ENCODE measurements at places on chromosomes 5 and 9.

DNA sequence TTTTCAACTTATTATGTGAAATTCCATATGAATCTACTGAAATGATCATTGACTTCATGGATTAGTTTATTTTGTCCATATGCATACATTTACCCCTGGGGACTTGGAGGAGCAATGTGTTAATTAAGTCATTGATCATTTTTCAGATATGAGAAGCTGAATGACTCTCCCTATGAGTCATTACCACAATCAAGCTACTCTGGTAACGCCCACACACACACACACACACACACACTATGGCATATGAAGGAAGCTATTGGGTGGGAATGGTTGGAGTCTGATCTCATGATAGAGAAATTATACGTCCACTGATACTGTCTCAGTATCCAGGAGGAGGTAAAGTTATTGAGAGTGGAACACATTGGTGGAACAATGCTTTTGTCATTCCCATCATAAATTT is 528.9 kb downstream of the AGTPBP1 start:
- DNase-seq = no peak

DNA sequence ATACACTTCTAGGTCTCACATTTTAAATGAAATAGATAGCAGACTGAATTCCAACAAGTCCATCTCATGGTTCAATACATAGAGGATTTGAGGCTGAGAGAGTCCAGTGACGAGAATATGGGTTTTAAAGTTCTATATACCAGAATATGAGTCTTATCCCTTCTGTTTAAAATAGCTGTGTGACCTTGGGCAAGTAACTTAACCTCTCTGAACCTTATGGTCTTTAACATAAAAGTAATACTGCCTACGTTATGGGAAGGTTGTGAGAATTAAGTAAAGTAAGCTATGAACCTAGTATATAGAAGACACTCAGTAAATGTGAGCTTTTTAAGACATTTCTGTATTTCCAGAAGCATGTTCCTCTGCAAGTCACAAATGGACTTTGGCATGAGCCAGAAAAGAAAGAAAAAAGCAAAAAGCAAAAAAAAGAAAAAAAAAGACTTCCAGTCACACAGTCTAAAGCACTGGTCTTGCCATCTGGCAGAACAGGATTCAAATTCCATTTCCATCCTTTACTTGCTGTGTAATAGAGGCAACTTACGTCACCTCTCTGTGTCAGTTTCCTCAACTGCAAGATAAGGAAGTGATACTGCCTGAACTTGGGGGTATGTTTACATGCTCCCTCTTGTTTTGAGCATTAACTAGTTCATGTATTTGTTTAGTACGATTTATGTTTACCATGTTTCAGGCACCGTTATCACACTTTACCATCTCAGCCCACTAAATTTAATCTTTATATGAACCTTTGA is 248.2 kb downstream of the TRIM32 start:
- no peak for DNase-seq

GRCh38 chr5:143449772-143450171 is 46.3 kb upstream of the NR3C1 start:
- DNase-seq = no peak

DNA sequence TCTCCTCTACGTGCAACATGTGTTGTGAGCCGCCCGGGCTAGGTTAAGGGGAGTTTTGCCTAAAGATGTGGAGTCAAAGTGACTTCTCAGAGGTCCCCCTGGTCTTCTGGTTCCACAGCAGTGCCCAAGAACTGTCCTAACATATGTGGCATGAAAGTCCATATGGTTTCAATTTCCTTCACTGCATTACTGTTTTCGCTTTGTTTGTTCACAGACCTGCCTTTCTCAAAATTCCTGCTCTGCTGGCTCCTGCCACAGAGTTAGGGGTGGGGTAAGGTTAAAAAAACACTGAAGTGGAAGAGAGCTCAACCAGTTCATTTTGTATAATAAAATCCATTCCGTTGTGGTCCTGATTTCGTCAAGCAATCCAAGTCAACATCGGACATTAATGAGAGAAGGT is 289.4 kb downstream of the DMAC1 start:
- DNase-seq = no peak

GRCh38 chr5:135718651-135719050 is 115.8 kb upstream of the SLC25A48 start:
- no peak for DNase-seq

GRCh38 chr9:105290418-105290817 is 46.0 kb downstream of the SLC44A1 start:
- no peak for DNase-seq

DNA sequence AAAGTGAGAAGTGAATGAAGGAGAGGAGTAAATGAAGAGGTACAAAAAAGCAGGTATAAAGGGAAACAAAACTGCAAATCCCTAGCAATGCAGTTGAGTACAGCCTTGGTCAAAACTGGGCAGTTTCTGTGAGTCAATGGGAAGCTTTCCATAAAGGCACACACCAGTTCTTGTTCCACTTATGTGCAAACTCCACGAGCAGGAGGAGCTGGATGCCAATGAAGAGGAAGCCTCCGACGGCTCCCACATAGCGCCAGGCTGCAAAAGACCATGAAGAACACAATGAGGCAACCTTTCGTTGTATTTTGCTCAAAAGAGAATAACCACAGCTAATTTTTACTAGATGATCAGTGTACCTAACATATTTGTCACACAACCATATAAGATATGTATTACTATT is 81.1 kb downstream of the SERINC5 start:
- no peak for DNase-seq

- DNase-seq = no peak
Measured at GRCh38 chr9:13665418-13666066, 386.1 kb upstream of the MPDZ start.

DNA sequence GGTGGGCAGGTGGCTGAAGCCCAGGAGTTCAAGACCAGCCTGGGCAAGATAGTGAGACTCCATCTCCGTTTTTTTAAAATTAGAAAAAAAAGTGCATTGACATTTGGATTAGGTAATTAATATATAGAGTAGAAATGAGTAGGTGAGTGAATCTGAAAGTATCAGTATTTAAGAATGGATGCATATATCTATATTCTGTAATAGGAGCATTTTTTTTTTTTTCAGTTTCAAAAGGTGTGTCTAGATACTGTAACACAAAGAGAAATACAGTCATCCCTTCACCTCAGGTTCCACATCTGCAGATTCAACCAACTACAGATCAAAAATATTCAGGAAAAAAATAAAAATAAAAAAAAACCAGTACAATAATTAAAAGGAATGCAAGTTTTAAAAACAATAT is 50.8 kb downstream of the RBM27 start:
- DNase-seq = no peak

DNA sequence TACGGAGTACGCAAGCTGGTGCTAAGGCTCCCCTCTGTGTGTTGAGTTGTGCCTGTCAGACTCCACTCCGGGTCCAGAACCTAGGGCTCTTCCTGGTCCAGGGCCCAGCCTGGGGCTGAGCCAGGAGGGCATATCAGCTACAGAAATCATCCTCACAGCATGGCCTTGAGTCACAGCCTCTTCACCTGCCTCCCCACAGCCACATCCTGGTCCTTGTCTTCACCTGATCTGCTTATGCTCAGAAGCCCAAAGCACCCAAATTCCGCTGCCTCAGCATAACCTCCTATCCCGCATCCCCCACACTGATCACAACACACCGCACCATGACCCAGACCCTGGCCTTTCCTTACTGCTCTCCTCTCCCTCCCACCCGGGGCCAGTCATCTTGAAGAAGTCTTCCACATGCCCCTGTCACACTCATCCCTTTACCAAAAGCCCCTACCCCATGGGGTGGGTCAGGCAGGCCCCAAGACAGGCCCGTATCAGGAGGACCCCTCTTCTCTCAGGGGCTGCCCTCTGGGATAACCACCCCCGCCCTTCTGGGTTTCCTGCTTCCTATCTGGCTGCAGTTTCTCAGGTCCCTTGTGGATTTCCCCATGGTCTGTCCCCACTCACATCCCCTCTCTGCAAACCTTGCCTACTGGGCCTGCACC is 1.3 kb upstream of the IL3 start:
- no peak for DNase-seq

DNA sequence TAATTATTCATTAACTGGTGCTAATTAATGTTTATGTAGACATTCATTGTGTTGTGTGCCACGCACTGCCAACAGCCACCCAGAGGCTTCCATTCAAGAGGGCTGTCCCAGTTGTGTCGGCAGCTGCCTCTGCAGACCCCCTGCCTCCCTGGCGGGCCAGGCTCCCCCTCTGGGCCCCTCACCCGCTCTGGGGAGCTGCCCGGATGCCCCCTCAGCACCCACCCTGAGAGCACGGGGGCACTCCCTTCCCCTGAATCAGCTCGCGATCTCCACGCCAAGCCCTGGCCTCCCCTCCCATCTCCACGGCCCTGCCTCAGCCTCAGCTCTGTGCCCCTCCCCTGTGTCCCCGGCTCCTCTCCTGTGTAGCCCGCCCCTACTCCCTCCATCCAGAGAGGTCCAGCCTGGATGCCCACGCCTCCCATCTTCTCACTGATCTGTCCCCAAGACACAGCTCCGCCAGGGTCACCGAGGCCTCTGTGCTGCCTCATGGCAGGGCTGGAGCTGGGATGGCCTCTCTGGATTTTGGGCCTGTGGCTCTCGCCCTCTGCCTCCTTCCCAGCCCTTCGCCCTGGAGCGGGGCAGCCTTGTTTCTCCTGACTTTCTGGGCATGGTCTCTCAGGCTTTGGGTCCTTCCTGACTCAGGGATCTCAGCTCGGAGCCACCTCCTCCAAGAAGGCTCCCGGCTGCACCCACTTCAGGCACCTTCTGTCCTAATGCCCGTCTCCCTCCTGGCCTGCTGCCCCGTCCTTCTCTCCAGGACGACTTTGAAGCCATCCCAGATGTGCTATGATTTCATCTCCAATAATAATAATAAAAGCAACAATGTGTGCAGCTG is 16.0 kb upstream of the SLC9A3 start:
- no peak for DNase-seq

GRCh38 chr5:113213551-113214425 is 221.0 kb downstream of the TSSK1B start:
- DNase-seq = no peak

GRCh38 chr5:6557807-6558575 is 74.9 kb downstream of the NSUN2 start:
- DNase-seq = no peak

DNA sequence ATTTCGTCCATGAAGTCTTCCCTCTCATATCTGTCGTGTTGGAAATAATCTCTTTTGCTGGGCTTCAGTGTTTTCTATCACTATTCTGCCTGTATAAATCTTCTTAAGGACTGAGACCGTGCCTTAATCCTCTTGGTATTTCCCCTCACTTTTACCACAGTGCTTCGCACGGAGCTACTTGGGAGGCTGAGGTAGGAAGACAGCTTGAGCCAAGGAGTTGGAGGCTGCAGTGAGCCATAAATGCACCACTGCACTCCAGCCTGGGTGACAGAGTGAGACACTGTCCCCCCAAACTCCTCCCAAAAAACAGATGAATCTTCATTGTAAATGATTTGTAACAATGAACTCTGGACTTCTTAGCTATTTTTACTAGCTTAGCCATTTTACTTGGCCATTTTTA is 57.8 kb downstream of the PHAX start:
- no peak for DNase-seq

DNA sequence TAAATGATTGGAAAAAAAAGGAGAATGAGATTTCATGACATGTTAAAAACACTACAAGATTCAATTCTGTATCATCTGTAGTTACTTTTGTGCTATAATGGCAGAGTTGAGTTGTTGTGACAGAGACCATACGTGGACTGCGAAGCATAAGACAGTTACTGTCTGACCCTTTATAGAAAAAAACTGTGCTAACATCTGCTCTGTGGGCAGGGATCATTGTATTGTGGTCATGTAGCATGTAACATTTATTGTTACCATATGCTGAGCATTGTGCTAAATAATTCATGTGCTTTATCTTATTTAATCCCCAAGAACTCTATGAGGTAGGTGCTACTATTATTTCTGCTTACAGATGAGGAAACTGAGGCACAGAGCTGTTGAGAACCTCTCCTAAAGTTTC is 147.3 kb upstream of the HMHB1 start:
- DNase-seq = no peak

- DNase-seq = no peak
Measured at GRCh38 chr5:9615331-9615730, 14.8 kb downstream of the TAS2R1 start.

- no peak for DNase-seq
Measured at GRCh38 chr9:8649160-8649559, 849.6 kb upstream of the DMAC1 start.

GRCh38 chr9:111040494-111040893 is 2.2 kb upstream of the LPAR1 start:
- no peak for DNase-seq

DNA sequence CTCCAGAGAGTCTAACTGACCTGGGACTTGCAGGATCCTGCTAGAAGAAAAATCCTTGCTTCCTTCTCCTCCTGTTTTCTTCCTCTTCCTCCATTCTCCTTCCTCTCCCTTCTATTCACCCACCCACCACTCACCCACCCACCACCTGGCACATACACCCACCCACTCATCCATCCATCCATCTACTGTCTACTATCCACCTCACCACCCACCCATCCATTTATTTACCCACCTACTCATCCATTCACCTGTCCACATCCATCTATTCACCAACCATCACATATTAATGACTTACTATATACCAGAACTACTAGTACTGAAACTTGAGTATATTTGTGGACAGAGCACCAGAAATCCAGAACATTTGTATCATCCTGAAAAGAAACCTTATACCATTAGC is 49.4 kb downstream of the EHMT1 start:
- no peak for DNase-seq

GRCh38 chr5:11683666-11684065 is 220.6 kb downstream of the CTNND2 start:
- DNase-seq = no peak

GRCh38 chr9:16262477-16263261 is 607.8 kb downstream of the BNC2 start:
- no peak for DNase-seq

GRCh38 chr5:14266686-14267085 is 123.5 kb downstream of the TRIO start:
- no peak for DNase-seq

DNA sequence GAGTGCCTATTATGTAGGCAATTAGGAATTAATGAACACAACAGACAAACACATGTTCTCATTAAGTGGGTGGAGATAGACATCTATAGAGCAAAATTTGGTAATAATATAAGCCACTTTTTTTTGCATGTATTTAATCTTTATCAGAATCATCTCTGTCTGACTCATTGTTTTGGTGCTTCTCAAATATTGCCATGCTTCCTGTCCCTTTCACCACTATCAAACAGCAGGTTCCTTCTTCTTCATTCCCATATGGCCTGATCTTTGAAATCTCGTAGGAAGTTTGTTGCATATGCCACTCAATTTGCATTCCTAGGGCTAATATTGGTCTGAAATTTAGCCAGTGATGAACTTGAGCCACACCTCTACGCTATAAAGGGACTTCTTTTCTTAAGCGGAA is 128.9 kb upstream of the SPEF2 start:
- DNase-seq = no peak

All from activated CD8-positive, alpha-beta memory T cell treated with anti-CD3 and anti-CD28 coated beads for 1 hour (primary cell).